ENCODE measurements at places on chromosomes 12 and 14. TPM values are rescaled to one million over a fixed set of nuclear protein-coding genes. Genes with fewer than 3 reads are reported as not detected.

DNA sequence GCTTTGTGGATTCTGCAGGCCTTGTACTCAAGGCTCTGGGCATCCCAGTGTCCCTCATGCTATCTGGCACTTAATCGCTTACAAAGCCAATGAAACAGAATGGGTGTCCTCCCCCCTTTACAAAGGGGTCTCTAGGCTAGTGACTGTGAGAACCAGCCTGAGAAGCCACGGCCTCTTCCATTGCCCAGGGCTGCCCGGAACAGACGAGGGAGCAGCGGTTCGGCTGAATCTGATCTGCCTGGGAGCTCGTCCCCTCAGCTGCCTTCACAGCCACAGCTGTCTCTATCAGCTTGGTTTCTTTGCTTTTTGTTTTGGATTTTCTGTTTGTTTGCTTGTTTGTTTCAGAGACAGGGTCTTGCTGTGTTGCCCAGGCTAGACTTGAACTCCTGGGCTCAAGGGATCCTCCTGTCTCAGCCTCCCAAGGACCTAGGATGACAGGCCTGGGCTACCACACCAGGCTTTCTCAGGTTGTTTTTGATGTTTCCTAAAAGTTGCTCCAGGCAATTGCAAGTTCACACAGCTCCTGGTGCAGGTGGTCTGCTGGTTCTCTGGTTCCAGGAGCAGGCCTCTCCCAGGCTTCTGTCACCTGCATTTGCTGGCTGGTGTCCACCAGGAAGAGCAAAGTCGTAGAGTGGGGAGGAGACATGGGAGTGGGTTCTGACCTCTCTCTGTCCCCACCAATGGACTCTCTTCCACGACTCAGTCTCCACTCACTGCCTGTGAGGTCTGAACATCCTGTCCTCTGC is 10.9 kb upstream of the RIN3 start:
- H3K36me3 ChIP-seq: no peaks in the 10 kb centered on the region
- no peak for DNase-seq
- no peaks in the 10 kb centered on the region for H3K27me3 ChIP-seq
- peaks cover 20% of the 10 kb centered on the region for H3K4me1 ChIP-seq

- peaks cover 32% of the 10 kb centered on the region for H3K4me1 ChIP-seq
- peak; percentile 51 for DNase-seq
- no peak overlapping the region for H3K4me3 ChIP-seq
- H3K27me3 ChIP-seq: no peaks in the 10 kb centered on the region
- H3K36me3 ChIP-seq: no peaks in the 10 kb centered on the region
- H3K27ac ChIP-seq: no peak overlapping the region
These were observed 19.3 kb upstream of the NCOR2 start for GRCh38 chr12:124586756-124587155.

- no peaks in the 10 kb centered on the region for H3K27me3 ChIP-seq
- H3K36me3 ChIP-seq: no peaks in the 10 kb centered on the region
- H3K27ac ChIP-seq: no peak overlapping the region
- DNase-seq: no peak
These were observed 88.2 kb downstream of the RASSF9 start for GRCh38 chr12:85747941-85748495.

Gene KRT77
- not detected for total RNA-seq

DNA sequence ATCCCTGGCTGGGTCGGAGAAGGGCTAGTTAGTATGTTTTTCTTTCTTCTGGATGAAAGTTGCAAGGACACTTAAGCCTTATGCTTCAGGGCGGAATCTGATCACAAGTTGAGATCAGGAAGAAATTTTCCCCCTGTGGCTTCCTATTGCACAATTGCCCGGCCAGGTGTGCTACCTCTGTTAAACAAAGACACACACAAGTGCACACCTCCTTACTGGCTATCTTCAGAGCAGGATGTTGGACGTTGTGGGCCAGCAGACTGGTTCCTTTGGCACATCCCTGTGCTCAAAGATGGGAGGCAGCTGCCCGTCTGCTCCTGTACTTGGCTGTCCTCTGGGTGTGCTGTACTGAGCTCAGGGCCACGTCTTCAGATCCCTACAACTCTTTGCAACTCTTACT is 19.1 kb downstream of the ETV6 start:
- no peak for DNase-seq
- H3K27me3 ChIP-seq: no peaks in the 10 kb centered on the region
- H3K4me3 ChIP-seq: no peak overlapping the region

DNA sequence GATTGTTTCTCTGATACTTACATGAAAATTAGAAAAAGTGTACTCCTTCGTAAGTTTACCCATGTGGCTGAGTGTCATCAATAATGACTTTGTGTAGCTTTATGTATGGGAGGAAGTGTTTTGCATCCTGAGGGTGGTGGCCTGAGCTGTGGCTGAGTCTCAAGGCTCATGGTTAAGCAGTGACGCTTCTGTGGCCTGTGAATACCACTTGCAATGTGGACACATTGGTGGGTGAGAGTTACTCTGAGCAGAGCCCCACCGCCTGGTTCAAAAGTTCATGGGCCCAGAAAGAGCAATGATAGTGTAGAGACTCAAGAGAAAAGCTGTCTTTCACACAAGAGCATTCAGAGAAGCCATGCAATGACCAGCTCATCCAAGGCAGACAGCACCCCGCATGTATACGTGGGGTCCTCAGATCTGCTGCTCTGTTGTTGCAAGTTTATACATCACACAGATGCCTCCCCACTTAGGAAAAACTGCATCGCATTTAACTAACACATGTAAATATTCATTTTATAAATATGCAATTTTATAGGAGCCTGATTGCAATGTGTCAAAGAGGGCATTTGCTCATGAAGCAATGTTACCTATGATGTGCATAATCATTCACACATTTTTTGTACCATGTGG is 55.1 kb upstream of the FRMD6 start:
- no peaks in the 10 kb centered on the region for H3K36me3 ChIP-seq
- H3K4me1 ChIP-seq: peaks cover 10% of the 10 kb centered on the region
- DNase-seq: no peak
- no peak overlapping the region for H3K4me3 ChIP-seq
- H3K27me3 ChIP-seq: no peaks in the 10 kb centered on the region

Gene LGR5
- 5.1 TPM for total RNA-seq

Gene SSTR1
- total RNA-seq: not detected

Gene BHLHE41
- 4.1 TPM for total RNA-seq

Data from SJCRH30 (cell line).